ENCODE measurements at places on chromosomes 16 and 17.

DNA sequence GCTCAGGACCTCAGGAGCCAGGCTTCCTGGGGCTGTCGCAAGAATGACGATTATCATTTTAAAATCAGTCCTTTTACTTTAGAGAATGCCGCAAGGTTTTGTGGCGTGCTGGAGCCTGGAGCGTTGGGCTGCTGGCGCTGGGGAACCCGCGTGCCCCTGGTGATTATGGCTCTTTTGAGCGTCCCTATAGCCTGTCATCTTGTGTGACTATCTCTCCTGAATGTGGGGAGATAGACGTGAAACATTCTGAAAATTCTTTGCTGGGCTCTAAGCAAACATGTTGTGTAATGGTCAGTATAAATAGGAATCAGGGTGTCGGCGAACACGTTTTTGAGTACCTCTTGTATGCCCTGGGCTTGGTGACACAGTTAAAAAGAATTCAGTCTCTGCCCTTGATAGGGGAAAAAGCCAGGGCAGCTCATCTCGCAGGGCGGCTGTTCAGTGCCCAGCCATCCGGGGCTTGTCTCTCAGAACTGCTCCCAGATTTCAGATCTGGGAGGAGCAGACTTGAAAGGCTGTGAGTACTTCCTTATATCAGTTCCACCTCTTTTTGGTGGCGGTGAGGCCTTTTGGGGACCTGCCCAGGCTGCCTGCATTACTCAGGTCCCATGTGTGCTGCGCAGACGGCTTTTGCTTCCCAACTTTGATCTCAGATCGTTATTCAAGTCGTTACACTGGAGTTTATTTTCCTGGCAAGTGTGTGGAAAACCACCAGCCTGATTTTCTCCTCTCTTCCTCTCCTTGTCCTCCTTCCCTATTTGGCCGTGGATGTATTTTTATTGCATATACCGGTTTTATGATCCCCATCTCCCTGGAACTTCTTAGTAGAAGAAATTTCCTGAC, 973 bp downstream of the SLC7A6 start:
- peak; percentile 56 for DNase-seq

DNA sequence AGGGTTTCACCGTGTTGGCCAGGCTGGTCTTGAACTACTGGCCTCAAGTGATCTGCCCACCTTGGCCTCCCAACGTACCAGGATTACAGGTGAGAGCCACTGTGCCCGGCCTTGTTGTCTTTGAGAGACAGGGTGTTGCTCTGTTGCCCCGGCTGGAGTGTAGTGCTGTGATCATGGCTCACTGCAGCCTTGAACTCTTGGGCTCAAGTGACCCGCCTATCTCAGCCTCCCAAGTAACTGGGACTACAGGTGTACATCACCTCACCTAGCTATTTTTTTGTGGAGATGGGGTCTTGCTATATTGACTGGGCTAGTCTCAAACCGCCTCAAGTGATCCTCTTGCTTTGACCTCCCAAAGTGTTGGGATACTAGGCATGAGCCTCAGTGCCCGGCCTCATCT, 68.4 kb downstream of the PGS1 start:
- no peak for DNase-seq

- DNase-seq, result peak; percentile 9
Measured at GRCh38 chr16:46822270-46822669, 8.7 kb downstream of the C16orf87 start.

DNA sequence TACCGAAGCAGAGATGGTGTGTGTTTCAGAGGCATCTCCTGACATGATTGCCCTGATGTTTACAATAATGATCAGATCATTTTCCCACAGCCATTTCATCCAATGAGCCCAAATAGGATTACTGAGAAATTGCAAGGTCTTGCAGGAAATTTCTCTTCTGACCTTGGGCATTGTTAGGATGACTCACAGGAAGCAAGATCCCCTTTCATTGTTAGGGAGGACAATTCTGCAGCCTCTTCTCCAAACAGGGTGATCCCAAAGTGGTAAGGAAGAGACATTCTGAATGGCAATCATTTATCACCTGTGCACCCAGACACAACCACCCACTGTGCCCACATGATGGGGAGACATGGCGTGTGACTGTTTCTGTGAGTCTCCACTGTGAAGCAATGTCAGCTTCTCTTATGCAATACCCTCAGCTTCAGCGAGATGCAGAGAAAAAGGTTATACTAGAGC, 306.7 kb upstream of the XYLT1 start:
- no peak for DNase-seq

DNA sequence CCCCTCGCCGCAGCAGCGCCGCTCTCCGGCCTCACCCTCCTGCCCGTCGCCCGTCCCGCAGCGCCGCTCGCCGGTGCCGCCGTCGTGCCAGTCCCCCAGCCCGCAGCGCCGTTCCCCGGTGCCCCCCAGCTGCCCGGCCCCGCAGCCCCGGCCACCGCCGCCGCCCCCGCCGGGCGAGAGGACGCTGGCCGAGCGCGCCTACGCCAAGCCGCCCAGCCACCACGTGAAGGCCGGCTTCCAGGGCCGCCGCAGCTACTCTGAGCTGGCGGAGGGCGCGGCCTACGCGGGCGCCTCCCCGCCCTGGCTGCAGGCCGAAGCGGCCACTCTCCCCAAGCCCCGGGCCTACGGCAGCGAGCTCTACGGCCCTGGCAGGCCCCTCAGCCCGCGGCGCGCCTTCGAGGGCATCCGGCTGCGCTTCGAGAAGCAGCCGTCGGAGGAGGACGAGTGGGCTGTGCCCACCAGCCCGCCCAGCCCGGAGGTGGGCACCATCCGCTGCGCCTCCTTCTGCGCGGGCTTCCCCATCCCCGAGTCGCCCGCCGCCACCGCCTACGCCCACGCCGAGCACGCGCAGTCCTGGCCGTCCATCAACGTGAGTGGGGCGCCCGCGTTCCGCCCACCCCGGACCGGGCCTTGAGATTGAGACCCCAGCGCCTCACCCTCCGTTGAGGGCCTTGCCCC, 15.0 kb downstream of the TBKBP1 start:
- DNase-seq, result no peak

DNA sequence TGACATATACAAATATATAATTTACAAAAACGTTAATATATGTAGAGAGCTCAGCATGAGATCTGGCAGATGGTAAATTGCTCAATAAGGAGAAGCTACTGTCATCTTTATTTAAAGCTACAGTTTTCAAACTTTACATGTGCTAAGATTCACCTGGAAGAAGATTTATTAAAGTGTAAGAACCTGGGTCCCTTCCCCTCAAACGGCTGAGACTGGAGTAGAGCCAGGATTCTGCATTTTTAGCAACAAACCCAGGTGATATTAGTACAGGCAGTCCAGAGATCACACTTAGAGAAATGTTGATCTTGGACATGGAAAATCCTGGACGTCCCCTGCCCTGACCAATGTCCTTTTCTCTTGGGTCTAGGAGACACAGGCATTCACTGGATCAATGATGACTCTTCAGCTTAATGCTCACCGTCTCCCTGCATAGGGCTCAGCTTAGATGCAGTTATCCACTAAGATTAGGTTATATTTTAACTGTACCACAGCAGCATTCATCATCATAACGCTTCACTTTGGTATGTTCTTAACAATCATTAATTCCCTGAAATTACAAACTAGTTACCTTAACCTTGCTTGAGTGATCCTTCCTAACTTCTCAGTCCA, 20.4 kb downstream of the CDR2 start:
- no peak for DNase-seq
